Stimulated activated CD4-positive, alpha-beta T cell treated with anti-CD3 and anti-CD28 coated beads, TNF-alpha, amount 100 ng/mL, for 4 hours (primary cell): ENCODE measurements at places on chromosomes 7 and 10.

DNA sequence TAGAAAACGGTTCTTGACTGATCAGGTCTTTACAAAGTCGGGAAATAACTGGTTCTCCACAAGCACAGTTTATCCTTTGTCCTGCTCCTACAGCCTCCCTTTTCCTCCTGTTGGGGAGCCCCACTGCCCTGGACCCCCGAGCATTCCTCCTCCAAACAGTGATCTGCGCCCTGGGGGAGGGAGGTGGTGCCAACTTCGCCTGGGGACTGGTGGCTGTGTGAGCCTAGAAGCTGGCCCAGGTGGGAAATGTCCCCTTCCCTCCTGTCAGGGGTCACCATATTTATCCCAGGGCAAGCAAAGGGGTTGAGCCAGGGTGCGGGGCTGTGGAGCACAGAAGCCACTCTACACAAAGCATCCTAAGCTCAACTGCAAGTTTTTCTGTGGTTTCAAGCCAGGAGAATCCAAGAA lies 5.2 kb downstream of the HMX3 start:
- DNase-seq = no peak

DNA sequence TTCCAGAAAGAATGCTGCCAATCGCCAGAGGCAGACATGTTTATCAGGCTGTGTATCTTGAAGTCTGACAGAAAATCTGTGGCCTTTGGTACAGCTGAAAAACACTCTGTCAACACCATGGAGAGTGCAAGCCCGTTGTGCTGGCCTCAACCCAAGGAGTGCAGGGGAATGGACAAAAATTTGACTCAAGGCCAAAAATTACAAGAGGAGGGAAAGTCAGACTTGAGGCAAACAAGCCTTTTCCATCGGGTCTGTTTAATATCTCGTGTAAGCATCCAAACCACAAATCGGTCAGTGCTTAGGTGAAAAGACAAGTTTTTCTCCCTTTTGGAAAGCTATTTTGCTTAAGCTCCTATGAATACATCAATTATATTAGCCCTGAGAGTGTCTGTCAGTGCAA lies 305.3 kb upstream of the NFE2L3 start:
- DNase-seq = no peak

- DNase-seq = no peak
Measured at GRCh38 chr10:48819783-48820182, 119.9 kb downstream of the LRRC18 start.

DNA sequence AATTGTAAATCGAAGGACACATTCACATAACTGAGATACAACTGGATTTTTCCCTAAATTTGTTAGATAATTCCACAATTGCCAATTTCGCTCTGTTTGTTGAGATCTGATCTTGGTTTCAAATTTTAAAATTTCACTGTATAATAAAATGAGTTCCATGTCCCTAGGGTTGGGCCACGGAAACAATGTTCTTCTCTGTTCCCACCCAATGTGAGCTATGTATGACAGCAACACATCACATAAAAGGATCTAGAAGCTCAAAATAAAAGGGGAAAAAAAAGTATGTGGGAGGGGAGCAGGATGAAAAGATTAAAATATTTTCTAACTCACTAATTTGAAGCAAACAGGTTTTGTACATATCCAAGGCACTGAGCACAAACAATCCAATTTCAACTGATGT lies 287.8 kb upstream of the MKLN1 start:
- no peak for DNase-seq

DNA sequence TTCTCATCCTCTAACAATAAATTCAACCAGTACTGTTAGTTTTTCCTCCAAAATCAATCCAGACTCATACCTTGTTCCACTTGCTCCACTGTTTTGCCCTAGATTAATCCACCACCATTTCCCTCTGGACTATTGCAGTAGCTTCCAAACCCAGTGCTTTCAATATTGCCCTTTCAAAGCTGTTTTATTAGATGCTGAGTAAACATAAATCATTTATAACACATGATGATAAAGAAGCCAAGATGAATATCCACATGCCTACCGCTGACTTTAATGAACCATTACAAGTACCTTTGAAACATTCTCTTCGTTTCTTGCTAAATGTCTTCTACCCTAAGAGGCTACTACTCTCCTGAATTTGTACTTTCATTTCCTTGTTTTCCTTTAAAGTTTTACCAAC lies 174.2 kb upstream of the FAM171A1 start:
- DNase-seq = no peak

DNA sequence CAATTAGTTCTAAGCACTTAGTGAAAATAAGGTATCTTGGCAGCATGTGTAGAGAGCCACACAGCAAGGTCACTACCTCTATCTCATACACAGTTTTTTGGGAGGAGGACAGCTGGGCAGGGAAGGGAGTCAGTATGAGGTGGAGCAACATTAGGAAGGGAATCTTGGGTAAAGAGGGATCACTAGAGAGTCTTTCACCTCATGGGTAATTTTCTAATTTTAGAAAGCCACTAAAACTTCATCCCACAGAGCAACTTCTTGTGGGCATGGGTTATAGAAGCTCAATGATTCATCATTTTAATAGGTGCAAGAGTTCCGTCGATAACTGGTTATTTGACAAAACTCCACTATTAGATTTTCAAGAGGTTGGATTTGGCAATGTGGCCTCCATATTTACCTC lies 2.5 kb downstream of the NRAP start:
- DNase-seq = no peak

DNA sequence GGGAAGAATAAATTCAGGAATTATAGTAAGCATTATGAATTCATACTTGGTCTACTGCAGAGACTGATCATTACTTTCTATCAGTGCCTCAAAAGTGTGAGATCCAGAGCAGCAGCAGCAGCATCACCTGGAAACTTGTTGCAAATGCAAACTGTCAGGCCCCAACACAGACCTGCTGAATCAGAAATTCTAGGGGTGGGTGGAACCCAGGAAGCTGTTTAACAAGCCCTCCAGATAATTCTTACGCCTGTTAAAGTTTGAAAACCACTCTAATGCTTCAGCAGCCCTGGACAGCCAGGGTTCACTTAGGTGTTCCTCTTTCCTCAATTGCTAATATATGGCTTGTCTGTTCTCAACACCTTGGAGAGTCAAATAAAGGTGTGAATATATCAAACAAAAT lies 19.5 kb downstream of the CACUL1 start:
- DNase-seq = no peak

DNA sequence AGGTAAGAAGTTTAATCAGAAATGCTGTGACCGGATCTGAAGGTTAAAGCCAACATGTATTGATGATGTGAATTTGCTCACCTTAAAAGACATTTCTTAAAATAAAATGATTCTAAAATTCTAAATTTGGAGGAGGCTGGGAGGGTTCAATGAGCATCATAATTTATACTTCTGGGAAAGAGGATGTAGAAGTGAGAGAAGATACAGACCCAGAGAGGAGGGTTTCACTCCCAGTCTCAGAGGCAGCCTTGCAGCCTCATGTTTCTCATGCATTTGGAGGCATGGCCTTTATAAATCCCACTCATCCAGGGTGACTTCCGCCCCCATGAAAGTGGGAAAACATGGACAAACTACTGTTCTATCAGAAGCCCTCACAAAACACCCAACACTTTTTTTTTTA lies 305.6 kb upstream of the PITRM1 start:
- DNase-seq = no peak

DNA sequence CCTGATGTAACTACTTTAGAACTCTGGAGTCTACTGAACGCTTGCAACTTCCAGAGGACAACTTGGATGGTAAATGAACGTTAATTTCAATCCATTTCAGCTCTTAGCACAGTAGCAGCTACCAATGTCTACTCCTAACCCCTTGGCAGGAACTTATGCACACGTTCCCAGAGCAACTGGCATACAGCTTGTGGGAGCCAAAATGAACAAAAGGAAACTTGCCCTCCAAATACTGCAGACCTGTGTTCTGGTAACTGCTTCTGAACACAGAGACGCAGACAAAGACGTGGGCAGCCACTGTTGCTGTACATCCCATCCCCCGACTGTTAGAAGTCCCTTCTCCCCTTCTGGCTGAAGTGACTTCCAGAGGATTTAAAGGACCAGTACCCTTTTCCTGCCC lies 61.3 kb downstream of the XPNPEP1 start:
- no peak for DNase-seq

GRCh38 chr7:45178241-45179225 lies 20.9 kb downstream of the RAMP3 start:
- DNase-seq = no peak

DNA sequence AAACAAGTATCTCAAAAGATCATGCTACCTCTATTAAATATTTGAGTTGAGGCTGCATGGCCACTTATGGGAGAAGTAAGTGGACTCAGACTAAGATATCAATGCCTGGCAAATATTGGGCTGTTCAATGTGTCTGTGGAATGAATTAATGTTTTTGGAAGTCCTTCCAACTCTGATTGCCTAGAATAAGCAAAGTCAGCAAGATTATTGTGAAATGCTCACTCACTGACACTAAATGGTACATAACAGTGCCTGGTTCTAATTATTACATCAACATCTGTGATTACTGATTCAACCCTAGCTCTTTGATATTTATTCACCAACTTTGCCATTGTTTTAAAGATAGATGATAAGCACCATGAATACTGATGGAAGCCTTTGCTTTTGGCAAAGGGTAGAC lies 45.5 kb upstream of the HDAC9 start:
- DNase-seq = no peak

DNA sequence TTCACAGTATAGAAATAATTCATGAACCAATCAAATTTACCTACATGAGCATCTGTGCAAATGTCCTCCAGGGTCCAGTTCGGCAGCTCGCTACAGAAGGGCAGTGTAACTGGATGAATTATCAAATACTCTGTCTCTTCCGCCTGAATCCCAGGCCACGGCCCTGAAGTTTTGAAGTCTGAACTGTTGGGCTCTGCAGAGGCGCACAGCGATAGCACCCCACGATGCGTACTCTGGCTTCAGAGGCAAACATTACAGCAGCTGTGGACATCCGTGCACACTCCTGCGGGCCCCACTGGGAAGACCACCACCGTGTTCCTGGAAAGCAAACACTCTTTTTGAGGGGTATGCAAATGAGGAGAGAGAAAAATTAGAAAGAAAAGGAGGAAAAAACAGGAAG lies 259.8 kb upstream of the TCERG1L start:
- DNase-seq = no peak

DNA sequence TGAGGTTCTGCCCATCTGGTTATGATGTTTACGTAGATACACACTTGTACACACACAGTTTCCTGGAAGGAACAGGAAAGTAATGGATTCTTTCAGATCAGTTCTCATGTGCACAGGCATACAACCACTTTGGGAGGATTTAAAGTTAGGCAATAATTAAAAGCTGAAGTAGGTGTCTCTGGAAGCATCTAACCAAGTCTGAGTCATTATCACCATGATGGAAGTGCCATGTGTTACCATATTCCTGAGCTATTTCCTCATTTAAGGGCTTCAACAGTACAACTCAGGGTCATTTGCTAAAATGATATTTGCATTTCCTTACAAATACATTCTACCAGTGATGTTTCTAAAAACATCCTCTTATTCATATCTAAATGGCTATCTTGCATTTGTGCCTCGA lies 41.4 kb upstream of the BET1 start:
- DNase-seq = no peak

GRCh38 chr7:2115760-2116447 lies 116.8 kb downstream of the MAD1L1 start:
- DNase-seq = no peak

DNA sequence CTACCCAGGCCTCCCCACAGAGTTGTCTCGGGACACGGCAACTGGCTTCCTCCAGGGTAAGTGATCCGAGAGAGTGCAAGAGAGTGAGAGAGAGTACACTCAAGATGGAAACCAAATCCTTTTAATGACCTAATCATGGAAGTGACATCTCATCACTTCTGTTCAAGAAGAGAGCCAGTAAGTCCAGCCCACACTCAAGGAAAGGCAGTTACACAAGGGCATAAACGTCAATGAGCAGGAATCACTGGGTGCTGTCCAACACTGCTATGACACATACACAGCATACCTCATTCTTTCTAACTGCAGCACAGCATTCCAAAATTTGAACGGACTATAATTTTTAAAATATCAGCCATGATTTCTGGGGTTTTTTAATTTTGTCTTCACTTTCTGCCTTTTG lies 29.3 kb upstream of the OSBPL3 start:
- no peak for DNase-seq

- no peak for DNase-seq
Measured at GRCh38 chr7:95608359-95609173, 12.2 kb upstream of the PDK4 start.

DNA sequence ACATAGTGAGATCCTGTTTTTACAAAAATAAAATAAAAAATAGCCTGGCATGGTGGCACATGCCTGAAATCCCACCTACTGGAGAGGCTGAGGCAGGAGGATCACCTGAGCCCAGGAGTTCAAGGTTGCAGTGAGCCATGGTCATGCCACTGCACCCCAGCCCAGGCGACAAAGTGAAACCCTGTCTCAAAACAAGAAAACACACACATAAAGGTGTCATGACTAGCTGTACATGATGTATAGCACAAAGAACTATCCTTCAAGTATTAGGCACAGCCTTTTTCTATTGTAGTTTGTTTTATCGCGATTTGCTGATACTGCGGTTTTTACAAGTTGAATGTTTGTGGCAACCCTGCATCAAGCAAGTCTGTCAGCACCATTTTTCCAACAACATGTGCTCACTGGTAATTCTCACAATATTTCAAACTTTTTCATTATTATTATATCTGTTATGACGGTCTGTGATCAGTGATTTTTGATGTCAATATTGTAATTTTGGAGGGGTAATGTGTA lies 11.5 kb upstream of the SNX13 start:
- DNase-seq = no peak

GRCh38 chr10:99682032-99682431 lies 22.7 kb downstream of the ENTPD7 start:
- no peak for DNase-seq

DNA sequence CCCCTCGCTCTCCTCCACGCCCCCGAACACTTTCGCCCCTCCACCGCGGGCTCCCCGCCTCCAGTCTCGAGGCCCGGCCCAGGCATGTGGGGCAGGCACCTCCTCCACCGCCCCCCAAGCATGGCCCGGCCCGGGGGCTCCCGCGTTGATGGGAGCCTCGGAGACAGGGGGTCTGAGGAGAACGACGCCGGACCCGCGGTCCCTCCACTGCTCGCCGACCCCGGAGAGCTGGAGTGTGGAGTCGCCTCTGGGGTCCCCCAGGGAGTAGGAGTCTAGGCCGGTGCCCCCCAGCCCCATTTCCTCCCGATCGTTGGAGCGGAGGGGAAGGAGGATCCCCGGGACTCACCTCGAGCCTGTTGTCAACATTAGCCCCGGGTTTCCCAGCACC lies 206 bp downstream of the UPF2 start:
- peak; percentile 47 for DNase-seq

- DNase-seq = no peak
Measured at GRCh38 chr7:131950758-131951157, 394.3 kb upstream of the PODXL start.

- DNase-seq = no peak
Measured at GRCh38 chr7:22338877-22339276, 18.1 kb downstream of the RAPGEF5 start.

- DNase-seq = no peak
Measured at GRCh38 chr7:149415391-149416071, 45.3 kb downstream of the ZNF777 start.

- no peak for DNase-seq
Measured at GRCh38 chr7:126202177-126202576, 1050.6 kb downstream of the GRM8 start.
